Trophoblast cell (in vitro differentiated cells and primary cell): ENCODE measurements at places on chromosomes 11 and 22.

- DNase-seq, result no peak
Observed at GRCh38 chr22:33335611-33336279, 277.6 kb upstream of the SYN3 start.

DNA sequence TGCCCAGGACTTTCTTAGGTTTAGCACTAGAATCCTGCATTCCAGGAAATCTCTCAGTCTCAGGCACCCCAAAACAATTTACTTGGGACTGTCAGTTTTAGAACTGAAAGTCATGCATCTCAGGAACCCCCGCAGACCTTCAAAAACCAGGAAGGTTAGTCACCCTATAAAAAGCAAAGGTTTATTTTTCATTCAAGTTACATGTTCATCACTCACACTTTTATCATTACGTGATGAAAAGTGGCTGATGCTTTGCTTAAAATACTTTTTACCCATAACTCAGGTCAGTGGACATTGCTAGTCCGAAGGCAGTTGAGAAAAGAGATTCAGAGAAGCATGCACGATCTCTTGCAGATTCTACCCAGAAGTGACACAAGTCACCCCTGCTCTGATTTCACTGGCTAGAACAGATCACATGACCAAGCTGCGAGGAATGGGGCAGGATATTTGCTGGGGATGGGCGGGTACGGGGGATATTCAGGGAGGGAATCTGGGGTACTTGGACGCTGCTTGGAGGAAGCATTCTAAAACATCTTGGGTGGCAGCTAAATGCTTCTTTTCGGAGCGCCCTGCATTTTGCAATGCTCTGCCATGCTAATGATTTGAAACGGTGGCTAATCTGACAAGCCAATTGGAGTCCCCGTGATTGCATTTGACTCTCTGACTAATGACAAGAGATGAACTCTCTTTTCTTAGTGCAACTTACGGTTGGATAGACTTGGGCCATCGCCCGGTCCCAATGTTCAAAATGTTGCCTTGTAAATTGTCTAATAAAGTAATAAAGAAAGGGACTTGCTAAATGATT is 110.2 kb downstream of the MIAT start:
- DNase-seq, result no peak

- no peak for DNase-seq
Observed at GRCh38 chr11:26715133-26715532, 6.7 kb downstream of the SLC5A12 start.

DNA sequence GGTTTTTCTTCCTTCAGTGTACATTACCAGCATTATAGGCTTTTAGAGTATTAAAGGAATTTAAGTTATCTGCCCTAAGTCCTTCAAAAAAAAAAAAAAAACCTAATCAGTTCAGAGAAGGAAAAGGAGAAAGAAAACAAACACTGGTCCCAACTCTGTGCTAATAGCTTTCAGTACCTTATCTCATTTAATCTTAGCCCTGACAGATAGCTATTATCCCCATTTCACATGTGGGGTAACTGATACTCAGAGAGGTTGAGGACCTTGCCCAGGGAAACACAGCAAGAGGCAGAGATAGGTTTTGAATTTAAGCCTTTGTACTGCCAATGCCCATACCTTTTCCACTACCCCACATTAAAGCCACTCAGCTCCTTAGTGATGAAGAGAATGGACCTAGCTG is 43.4 kb downstream of the FAT3 start:
- no peak for DNase-seq

GRCh38 chr11:18974192-18974591 is 35.0 kb upstream of the MRGPRX1 start:
- no peak for DNase-seq

GRCh38 chr22:19974268-19974861 is 32.7 kb upstream of the TXNRD2 start:
- DNase-seq, result peak; percentile 93

DNA sequence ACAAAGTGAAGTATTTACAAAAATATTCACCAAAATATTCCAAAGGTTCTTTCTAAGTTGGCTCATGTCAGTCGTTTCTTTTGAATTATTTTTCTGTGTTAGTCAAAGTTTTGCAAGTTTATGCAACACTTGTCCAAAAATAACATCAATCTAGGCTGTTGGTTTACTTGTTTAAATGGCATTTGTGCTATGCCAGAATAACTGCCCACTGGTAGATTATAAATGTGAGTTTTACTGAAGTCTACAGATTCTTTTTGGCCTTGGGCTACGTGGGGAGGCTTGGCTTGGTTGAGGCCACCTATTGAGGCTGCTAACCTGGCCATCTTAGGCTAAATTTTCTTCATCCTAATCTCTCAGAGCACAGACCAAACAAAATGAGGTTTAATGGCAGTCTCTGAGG is 1091.9 kb upstream of the RAG2 start:
- no peak for DNase-seq

- no peak for DNase-seq
Observed at GRCh38 chr22:28442711-28443525, 236.7 kb downstream of the TTC28 start.

GRCh38 chr11:27795955-27796861 is 96.0 kb upstream of the BDNF start:
- DNase-seq, result no peak

- DNase-seq, result no peak
Observed at GRCh38 chr11:26974069-26974783, 19.7 kb upstream of the FIBIN start.

DNA sequence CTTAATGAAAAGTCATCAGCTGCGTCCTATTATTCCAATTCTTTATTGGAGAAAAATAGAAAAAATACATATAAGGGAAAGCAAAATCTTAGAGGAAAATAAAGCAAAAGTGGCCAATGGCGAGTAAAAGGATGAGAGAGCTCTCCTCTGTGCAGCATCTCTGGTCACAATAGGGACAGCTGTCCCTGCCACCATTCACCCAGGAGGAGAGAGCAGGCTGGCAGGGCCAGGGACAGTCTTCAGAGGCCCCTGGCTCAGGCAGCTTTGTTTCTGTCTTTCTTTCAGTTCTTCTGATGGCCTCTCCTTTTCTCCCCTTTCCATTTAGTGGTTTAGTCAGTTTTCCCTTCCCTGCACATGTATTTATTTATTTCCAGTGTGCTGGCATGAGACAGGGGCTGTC is 941.3 kb downstream of the NTM start:
- DNase-seq, result no peak

GRCh38 chr11:29231991-29232390 is 784.8 kb downstream of the KCNA4 start:
- DNase-seq, result no peak

DNA sequence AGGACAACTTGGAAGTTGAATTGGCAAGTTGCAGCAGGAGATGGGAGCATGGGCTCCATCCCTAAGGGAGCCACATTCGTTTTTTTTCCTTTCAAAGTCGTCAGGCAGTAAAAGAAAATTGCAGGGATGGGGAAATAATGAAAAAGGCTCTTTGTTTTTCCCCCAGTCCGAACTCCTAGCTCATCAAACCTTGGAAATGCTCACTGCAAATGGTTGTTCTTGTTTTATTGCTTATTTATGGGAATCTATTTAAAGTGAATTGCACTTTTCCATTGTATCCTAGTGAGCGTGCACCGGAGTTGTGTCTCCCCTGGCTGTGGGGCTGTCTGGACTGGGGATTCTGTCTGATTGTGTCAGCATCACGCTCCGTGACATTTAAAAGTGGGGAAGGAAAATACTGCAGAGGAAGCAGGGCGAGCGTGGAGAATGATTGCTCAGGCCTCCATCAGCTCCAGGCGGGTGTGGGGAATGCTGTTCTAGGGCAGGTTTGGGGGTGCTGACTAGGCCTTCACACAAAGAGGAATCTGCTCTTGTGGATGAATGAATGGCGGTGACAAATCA is 306.4 kb downstream of the KIRREL3 start:
- DNase-seq, result no peak

DNA sequence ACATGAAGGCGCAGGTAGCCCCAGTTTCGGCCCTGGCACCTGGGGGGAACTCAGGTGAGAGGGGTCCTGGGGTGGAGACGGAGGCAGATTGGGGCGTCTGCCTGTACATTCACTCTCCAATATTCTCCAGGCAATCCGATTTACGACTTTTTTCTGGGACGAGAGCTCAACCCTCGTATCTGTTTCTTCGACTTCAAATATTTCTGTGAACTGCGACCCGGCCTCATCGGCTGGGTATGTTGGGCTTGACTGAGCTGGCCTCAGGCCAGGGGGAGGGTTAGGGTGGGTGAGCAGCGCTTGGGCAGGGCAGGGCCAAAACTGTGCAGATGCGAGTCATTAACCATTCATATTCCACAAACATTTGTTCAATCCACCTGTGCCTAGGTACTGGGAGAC is 1.7 kb downstream of the TM7SF2 start:
- DNase-seq, result no peak

DNA sequence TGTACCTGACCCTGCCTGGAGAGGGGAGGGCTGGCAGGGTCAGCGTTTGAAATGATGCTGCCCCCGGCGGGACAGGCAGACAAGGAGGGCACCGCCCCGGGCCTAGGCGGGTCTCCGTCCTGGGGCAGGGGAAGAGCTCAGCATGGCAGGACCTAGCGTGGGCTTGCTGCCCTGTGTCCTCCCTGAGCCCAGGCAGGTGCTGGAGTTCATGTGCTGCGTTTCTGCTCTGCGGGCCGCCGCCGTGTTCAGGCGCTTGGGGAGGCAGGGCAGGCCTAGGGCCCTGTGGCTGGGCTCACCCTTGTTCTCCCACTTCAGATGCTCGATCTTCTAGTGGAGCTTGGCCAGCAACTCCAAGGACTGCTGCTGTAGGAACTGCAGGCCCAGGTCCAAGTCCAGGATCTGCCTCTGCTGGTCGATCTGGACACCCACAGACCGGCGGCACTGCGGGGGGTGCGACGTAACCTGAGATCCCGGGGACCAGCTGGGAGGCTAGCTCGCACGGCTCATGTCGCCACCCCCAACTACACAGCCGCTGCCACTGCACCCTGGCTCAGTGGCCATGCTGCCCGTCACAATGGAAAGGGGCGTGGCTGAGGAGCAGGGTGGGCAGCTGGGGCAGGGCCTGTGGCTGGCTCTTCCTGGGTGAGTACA is 84.4 kb downstream of the MED15 start:
- no peak for DNase-seq

DNA sequence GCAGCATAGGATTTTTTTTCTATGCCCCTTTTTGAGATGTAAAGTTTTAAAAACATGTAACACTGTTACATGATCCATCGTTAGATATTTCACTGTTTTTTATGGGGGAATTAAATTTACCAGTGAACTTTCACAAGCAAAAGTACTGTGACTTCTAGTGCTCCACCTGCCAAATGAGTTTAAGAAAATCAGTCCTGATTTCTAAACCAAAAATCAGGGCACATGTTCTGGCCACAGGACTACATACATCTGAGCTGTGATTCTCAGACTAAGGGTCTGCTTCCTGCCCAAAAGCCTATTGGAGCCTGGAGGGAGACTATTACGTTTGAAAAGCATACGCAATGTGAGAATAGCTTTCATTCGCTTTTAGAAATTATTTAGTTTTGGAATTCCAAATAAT is 22.5 kb downstream of the TMPRSS13 start:
- DNase-seq, result no peak

DNA sequence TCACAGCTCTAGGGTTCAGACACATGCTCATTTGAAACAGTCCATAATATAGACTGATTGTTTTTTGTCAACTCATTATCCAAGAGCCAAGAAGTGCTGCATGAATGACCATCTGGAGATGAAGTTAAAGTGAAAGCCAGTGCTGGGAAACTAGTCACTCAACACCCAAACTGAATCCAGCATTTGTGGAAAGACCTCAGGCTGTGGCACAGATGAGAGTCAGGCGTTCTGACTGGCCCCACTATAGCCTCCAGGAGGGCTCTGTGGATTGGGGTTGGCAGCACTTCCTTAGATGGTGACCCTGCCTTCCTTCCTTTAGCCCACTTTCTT is 2.1 kb downstream of the FEZ1 start:
- DNase-seq, result no peak

- no peak for DNase-seq
Observed at GRCh38 chr22:26362471-26362870, 66.6 kb upstream of the ASPHD2 start.

- DNase-seq, result peak; percentile 44
Observed at GRCh38 chr11:64553554-64554201, 37.3 kb upstream of the SLC22A12 start.

- DNase-seq, result no peak
Observed at GRCh38 chr11:17748044-17748443, 13.5 kb downstream of the KCNC1 start.

DNA sequence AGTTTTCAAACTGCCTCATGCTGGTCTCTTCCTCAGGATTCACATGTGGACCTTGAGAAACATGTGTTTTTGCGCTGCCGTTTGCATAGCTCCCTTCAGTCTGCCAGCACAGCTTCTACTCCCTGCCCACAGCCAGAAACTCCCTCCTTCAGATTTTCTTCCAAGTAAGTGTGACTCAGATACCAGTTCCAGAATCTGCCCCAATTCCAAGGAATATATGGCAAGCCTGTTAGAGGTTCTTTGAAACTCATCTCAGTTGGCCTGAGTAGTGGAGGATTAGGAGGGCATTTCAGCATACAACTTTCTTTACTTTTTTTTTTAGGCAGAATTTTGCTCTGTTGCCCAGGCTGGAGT is 67.1 kb downstream of the SNX19 start:
- DNase-seq, result no peak

DNA sequence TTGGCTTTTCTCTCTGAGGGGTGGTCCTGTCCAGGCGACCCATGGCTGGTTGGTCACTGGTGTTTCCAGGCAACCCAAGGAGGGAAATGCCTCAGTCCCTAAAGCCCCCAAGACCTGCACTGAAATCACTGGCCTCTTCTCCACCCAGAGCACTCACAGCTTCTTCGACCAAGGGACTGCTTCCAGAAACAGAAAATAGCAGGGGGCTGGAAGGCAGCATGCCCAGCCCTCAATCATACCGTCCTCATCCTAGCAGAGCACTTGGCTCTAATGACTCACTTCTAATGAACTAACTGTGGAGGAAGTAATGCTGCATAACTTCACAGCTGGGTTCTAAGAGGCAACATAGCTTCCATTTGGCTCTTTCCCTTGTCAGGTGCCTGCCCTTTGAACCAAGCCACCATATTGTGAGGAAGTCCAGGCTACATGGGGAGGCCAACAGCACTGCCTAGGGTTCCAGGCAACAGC is 27.6 kb downstream of the DKK3 start:
- no peak for DNase-seq

GRCh38 chr11:30815619-30816018 is 229.5 kb upstream of the MPPED2 start:
- DNase-seq, result no peak

DNA sequence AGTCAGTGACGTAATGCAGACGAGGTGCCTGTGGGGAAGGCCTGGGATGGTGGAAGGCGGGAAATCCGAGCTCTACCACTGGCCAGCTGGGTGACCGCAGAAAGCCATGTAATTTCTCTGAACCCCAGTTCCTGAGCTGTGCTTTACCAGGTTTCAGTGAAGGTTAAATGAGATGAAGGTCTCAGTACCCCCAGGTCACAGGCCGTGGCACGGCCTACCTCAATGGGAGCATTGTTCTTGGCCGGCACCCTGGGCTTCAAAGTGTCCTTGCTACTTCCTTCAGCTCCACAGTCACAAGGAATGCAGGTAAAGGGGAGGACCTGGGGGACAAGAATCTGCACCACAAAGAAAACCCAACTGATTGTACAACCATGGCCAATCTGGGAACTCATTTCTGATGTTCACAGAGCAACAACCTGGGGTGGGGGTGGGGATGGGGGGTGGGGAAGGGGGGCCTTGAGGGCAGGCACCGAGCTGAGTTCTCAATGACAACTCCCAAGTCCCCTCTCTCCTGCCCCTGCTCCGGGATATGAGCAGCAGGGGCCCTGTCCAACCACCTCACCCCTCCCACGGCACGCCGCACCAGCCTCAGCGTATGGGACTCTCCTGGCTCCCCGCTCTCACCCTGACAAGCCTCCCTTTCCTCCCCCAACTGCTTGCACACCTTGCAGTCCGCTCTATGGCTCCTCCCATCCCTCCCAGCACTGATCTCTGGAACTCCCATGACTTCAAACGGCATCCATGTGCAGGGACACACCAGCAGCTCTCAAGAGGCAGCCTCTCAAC is 59.1 kb upstream of the ARFGAP3 start:
- DNase-seq, result no peak
